ENCODE measurements at places on chromosomes 3 and 15. TPM values are rescaled to one million over a fixed set of nuclear protein-coding genes. Genes with fewer than 3 reads are reported as not detected.

Gene ANKUB1
- not detected for total RNA-seq

Gene KLHL40
- total RNA-seq = not detected

Gene AAGAB
- total RNA-seq = 42.6 TPM

DNA sequence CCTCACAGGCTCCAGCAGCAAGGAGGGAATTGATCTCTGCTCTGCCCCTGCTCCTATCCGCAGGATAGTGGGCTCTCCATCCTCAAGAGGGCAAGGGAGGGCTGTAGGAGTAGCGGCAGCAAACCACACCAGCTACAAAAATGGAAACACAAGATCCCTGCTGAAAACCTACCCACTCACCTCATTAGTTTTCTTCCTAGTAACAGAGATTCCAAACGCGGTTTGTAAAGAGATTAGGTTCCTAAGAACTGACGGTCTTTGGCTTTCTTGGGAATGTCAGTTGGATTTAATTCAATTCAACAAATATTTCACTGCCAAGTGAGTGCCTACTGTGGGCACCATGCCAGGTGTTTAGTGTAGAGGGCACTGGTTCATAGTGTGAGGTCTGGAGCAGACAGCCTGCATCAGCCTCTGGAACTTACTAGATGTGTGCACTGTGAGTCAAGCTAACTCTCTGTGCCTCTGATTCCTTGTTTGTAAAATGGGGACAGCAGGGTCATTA lies 84.7 kb downstream of the MRPL46 start:
- H3K4me1 ChIP-seq = no peaks in the 10 kb centered on the region
- no peak for DNase-seq

GRCh38 chr15:33503681-33504080 lies 192.9 kb downstream of the RYR3 start:
- H3K27ac ChIP-seq = no peak overlapping the region
- H3K36me3 ChIP-seq = no peaks in the 10 kb centered on the region
- H3K4me1 ChIP-seq = no peaks in the 10 kb centered on the region
- no peak overlapping the region for H3K4me3 ChIP-seq
- no peak for DNase-seq
- H3K27me3 ChIP-seq = no peaks in the 10 kb centered on the region
